ENCODE measurements at places on chromosomes 5 and 9.

DNA sequence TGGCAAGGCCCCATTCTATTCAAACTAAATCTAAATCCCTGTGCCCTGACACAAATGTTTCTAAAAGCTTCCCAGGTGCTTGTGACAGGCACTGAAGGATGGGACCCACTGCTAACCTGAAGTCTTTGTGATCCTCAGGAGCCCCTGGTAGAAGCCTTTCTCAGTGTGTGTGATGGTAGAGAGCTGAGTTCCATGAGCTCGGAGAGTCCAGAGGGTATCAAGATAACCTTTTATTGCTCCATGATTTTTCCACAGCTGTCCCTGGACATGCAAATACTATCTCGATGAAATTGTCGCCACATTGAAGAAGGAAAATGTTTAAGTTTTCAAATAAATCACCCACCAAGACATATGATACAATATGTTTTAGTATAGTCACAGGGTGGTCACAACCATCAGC is 7.7 kb downstream of the CAST start:
- peaks cover 26% of the 10 kb centered on the region for H3K4me1 ChIP-seq
- no peak overlapping the region for H3K4me3 ChIP-seq
- DNase-seq = no peak
- no peaks in the 10 kb centered on the region for H3K36me3 ChIP-seq
- H3K27me3 ChIP-seq = no peaks in the 10 kb centered on the region

GRCh38 chr5:10825897-10826644 is 65.0 kb upstream of the DAP start:
- H3K4me1 ChIP-seq = no peaks in the 10 kb centered on the region
- DNase-seq = no peak
- peaks cover 17% of the 10 kb centered on the region for H3K27me3 ChIP-seq

DNA sequence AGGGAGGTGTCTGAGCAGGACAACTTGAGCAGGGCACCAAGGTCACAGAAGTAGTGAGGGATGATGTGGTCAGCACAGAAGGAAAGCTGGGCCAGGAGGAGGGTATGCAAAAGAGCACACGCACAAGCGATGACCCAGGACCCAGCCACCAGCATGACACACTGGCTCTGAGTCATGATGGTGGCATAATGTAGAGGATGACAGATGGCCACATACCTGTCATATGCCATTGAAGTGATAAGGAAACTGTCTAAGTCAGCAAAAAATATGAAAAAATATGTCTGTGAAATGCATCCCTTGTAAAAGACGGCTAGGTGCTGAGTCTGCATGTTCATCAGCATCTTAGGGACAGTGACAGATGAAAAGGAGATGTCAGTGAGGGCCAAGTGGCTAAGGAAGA is 380 bp downstream of the OR1J1 start:
- H3K4me1 ChIP-seq = no peaks in the 10 kb centered on the region
- no peak for DNase-seq
- no peak overlapping the region for H3K27ac ChIP-seq
- H3K36me3 ChIP-seq = no peaks in the 10 kb centered on the region
- no peak overlapping the region for H3K4me3 ChIP-seq

- H3K27me3 ChIP-seq = no peaks in the 10 kb centered on the region
- H3K4me1 ChIP-seq = no peaks in the 10 kb centered on the region
- H3K36me3 ChIP-seq = no peaks in the 10 kb centered on the region
- no peak overlapping the region for H3K4me3 ChIP-seq
These were observed 106.2 kb downstream of the ZNF354C start for GRCh38 chr5:179166171-179166885.

GRCh38 chr9:135030566-135031226 is 56.8 kb upstream of the OLFM1 start:
- H3K27me3 ChIP-seq = peaks cover 32% of the 10 kb centered on the region
- H3K4me3 ChIP-seq = no peak overlapping the region
- no peak overlapping the region for H3K27ac ChIP-seq
- no peak for DNase-seq

- H3K36me3 ChIP-seq = peaks cover under 1% of the 10 kb centered on the region
- peaks cover 20% of the 10 kb centered on the region for H3K4me1 ChIP-seq
- no peak for DNase-seq
- H3K4me3 ChIP-seq = no peak overlapping the region
- no peak overlapping the region for H3K27ac ChIP-seq
These were observed 11.0 kb downstream of the NAIF1 start for GRCh38 chr9:128056086-128056485.

DNA sequence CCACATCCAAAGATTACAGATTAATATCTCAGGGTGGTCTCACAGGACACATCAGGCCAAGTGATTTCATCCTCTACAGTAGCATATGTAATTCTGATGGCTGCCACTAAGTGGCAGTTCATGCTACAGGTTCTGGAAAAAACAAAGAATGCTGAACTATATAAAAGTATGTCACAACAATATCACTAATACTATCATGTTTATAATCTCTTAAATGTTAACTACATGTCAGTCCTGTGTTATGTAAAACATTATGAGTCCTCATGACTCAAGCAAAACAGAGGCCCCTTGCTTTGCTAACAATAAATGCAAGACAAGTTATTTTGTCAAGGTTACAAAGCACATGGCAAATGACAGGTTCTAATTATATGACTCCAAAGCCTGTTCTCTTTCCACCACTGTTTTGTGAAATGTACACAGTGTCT is 233.2 kb downstream of the FBXL17 start:
- H3K27ac ChIP-seq = no peak overlapping the region
- H3K4me3 ChIP-seq = no peak overlapping the region
- H3K27me3 ChIP-seq = no peaks in the 10 kb centered on the region
- no peak for DNase-seq
- H3K4me1 ChIP-seq = peaks cover 3% of the 10 kb centered on the region

- H3K27ac ChIP-seq = no peak overlapping the region
- H3K27me3 ChIP-seq = peaks cover 2% of the 10 kb centered on the region
- no peak overlapping the region for H3K4me3 ChIP-seq
- DNase-seq = no peak
- H3K36me3 ChIP-seq = peaks cover 1% of the 10 kb centered on the region
These were observed 213.4 kb downstream of the TRIM32 start for GRCh38 chr9:116900543-116900942.

- no peaks in the 10 kb centered on the region for H3K27me3 ChIP-seq
- H3K4me1 ChIP-seq = peaks cover 13% of the 10 kb centered on the region
- H3K36me3 ChIP-seq = peaks cover 1% of the 10 kb centered on the region
- DNase-seq = no peak
- no peak overlapping the region for H3K4me3 ChIP-seq
- H3K27ac ChIP-seq = peak overlapping the region; percentile 30
These were observed 81.3 kb upstream of the PTPN3 start for GRCh38 chr9:109579191-109579948.

- H3K27me3 ChIP-seq = no peaks in the 10 kb centered on the region
- peaks cover 5% of the 10 kb centered on the region for H3K36me3 ChIP-seq
- H3K27ac ChIP-seq = peak overlapping the region; percentile 67
- peaks cover 12% of the 10 kb centered on the region for H3K4me1 ChIP-seq
These were observed 28.6 kb upstream of the GTF2H2C start for GRCh38 chr5:69531406-69531801.

DNA sequence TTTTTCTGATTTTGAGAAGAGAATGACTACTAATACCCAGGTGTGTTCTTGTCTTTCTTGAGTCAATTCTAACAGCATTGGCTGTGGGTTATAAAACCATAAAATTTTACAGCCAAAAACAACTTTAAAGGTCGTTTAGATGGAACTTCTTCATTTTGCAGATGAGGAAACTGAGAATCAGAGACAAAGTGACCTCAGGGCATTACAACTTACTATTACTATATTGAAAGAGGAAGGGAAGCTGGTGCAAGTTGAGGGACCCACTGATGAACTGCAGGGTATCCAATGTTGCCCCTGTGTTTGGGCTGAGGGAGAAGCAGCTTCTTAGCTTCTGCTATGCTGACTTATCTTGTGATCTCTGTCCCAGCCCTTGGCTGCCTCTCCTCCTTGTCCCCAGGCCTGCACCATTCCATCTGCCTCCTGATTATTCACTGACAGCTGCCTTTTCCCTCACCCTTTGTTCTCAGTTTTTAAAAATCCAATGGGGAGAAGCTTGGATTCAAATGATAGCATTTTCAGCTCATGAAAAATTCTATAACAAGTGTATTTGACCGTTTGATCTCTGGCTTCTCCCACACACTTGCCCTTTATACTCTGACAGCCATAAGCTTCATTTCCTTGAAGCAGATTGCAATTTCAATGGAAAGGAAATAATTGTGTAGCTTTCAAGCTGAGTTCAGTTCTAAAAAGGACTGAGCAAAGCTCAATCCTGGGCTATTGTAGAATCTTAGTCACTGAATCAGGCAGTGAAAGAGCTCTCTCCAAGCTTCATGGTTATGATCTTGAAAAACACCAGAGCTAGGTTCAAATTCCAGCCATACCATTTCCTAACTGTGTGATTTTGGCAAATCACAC is 68.5 kb downstream of the TMC1 start:
- H3K27ac ChIP-seq = no peak overlapping the region
- H3K27me3 ChIP-seq = no peaks in the 10 kb centered on the region
- DNase-seq = no peak
- H3K36me3 ChIP-seq = no peaks in the 10 kb centered on the region
- no peak overlapping the region for H3K4me3 ChIP-seq
- peaks cover 14% of the 10 kb centered on the region for H3K4me1 ChIP-seq

- H3K27me3 ChIP-seq = peaks cover 2% of the 10 kb centered on the region
- H3K4me3 ChIP-seq = no peak overlapping the region
- peaks cover 7% of the 10 kb centered on the region for H3K4me1 ChIP-seq
- H3K36me3 ChIP-seq = no peaks in the 10 kb centered on the region
- no peak for DNase-seq
These were observed 42.3 kb upstream of the MUSK start for GRCh38 chr9:110626101-110626829.

DNA sequence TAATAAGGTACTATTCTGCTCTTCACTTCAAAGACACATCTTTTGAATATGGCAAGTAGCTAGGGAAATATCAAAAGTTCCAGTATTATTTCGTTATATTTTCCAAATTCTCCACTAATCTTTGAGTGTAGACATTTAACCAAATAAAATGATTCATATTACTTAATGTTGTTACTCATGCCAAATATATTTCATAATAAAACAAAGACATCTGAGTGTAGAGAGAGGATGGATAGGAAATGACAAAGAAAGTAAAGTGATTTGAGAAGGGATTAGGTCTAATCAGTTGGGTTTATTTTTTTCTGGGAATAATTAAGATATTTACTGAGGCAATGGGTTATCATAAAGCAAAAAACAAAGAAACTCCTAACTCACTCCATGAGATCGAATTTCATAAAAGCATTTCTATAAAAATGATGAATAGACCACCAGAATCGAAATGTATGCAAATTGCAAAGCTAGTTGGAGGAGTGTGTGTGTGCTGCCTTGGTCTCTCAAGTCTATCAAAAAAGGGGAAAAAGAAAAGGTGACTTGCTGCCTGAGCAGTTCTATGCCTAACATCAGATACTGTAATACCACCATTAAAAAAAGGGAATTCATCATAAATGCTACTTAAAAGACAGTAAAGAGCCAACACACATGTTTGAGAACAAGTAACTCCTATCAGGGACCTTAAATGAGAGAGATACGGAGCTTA is 255.5 kb downstream of the PDE4D start:
- peaks cover 36% of the 10 kb centered on the region for H3K4me1 ChIP-seq
- H3K27ac ChIP-seq = peak overlapping the region; percentile 65
- DNase-seq = no peak
- no peak overlapping the region for H3K4me3 ChIP-seq
- peaks cover 47% of the 10 kb centered on the region for H3K36me3 ChIP-seq
- H3K27me3 ChIP-seq = no peaks in the 10 kb centered on the region

GRCh38 chr5:180206993-180207392 is 2.0 kb downstream of the RASGEF1C start:
- H3K27me3 ChIP-seq = peaks cover 28% of the 10 kb centered on the region
- H3K4me3 ChIP-seq = peak overlapping the region; percentile 44
- H3K36me3 ChIP-seq = no peaks in the 10 kb centered on the region
- no peak for DNase-seq
- peaks cover 6% of the 10 kb centered on the region for H3K4me1 ChIP-seq

GRCh38 chr5:169583101-169583423 is 511 bp upstream of the SPDL1 start:
- no peaks in the 10 kb centered on the region for H3K36me3 ChIP-seq
- peak overlapping the region; percentile 98 for H3K27ac ChIP-seq
- H3K27me3 ChIP-seq = peaks cover 28% of the 10 kb centered on the region
- H3K4me1 ChIP-seq = peaks cover 25% of the 10 kb centered on the region

Data from mesothelial cell of epicardium (in vitro differentiated cells).